ENCODE measurements at places on chromosomes 3 and 15.

GRCh38 chr15:65646486-65646885 is 24.7 kb downstream of the SLC24A1 start:
- no peak for DNase-seq

DNA sequence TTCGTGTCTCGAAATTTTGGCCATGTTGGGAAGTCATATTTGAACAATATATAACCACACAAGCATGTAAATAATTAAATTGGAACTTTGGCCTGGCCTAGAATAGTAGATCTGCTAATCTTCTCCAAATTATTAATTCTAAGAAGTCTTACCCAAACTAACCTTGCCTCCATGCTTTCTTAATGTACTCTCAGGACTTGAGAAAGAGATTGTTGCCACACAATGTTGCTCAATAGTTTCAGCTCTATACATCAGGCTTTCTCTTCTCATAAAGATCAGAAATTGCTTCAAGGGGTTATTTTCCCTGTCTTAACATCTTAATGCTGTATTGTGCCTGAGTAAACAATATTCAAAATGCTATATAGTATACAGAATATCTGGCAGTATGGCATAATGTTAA is 202.7 kb upstream of the LRIG1 start:
- no peak for DNase-seq

GRCh38 chr15:83108266-83109219 is 1.1 kb downstream of the TM6SF1 start:
- DNase-seq: no peak

GRCh38 chr3:40172560-40172959 is 136.9 kb upstream of the EIF1B start:
- no peak for DNase-seq

DNA sequence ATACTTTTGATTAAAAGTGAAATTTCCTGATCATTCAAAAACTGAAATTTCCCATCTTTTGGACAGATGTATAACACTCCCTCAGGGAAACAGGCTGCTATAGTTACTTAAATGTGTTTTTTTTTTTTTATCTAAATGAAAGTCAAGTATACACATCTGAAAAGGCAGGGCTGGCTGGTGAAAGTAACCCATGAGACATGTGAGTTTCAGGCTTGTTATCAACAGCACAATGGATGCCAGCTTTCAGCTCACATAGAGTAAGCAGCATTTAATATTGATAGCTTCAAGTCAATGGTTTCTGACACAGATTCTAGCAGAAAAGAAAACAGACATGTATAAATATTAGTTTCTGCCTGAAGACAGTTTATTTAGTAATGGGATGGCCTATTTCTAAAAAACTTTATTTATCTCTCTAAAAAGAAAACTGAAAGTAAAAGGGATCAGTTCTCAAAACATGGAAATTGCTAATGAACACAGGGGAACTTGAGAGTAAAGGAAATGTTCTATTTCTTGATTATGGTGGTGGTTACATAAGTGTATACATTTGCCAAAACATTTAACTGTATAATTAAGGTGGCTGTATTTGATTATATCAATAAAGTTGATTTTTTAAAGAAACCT is 89.7 kb upstream of the CMC1 start:
- DNase-seq: no peak

GRCh38 chr15:28899061-28899738 is 13.4 kb downstream of the APBA2 start:
- no peak for DNase-seq

GRCh38 chr3:52838561-52839267 is 3.9 kb upstream of the MUSTN1 start:
- no peak for DNase-seq

GRCh38 chr15:52503788-52504496 is 24.7 kb downstream of the MYO5A start:
- no peak for DNase-seq

- DNase-seq: no peak
These were observed 4.6 kb downstream of the OR5H15 start for GRCh38 chr3:98171071-98171470.

GRCh38 chr3:66598168-66598567 is 97.3 kb upstream of the LRIG1 start:
- DNase-seq: no peak

DNA sequence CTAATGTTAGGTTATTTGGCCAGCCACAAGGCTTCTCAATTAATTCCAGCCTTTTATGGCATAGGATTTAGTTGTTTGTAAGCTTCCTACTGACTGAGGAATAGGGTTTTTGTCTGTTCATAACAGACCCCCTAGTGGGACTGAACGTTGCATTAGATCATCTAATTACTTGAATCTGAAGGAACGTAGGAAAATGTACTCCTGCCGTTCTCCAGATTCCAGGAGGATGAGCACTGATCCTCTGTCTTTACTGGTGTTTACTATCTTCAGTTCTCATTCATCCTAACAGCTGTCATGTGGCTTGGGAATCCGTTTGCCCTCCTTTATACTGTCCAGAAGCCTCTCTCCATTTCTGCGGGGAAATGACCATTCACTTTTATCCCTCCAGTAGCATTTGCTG is 52.7 kb downstream of the RAD54L2 start:
- DNase-seq: no peak

DNA sequence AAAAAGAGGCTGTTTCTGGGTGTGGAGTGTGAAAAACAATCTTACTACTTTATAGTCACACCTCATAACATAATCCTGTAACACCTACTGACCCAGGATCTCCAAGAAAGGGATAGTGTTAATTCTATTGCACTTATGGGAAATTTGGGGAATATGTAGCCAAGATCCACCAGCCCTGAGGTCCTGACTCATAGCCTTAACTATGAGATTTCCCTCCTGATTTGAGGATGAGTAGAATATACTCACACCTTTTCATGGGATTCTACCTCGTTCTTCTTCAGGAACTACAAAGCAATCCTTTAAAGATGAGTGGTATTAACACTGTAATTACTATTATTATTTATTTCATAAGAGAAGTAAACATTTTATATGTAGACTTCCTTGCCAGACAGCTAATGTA is 315.2 kb downstream of the MECOM start:
- DNase-seq: no peak

GRCh38 chr3:5754602-5755001 is 567.1 kb downstream of the EDEM1 start:
- no peak for DNase-seq

GRCh38 chr15:68348606-68349005 is 71.1 kb downstream of the FEM1B start:
- no peak for DNase-seq

GRCh38 chr15:51841406-51842040 is 12.1 kb downstream of the TMOD3 start:
- no peak for DNase-seq

- DNase-seq: peak; percentile 6
These were observed 170.9 kb downstream of the EPHB1 start for GRCh38 chr3:134965865-134966481.

DNA sequence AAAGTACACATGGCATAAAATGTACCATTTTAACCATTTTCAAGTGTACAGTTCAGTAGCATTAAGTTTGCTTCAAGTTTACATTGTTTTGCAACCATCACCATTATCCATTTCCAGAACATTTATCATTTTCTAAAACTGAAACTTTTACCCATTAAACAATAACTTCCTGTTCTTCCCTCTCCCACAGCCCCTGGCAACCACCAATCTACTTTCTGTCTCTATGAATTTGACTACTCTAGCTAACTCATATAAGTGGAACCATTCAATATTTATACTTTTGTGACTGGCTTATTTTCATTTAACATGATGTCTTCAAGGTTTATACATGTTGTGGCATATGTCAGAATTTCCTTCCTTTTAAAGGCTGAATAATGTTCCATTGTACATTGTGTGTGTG is 19.9 kb downstream of the TMEM62 start:
- DNase-seq: no peak

GRCh38 chr3:179865861-179866505 is 170.8 kb downstream of the PEX5L start:
- DNase-seq: no peak

GRCh38 chr3:197801891-197802778 is 11.1 kb downstream of the LRCH3 start:
- no peak for DNase-seq

- DNase-seq: no peak
These were observed 171.0 kb downstream of the FNDC3B start for GRCh38 chr3:172210355-172210754.

- DNase-seq: no peak
These were observed 19.9 kb downstream of the NR2C2 start for GRCh38 chr3:14967285-14967684.

GRCh38 chr3:159904911-159905310 is 83.7 kb upstream of the IL12A start:
- no peak for DNase-seq

DNA sequence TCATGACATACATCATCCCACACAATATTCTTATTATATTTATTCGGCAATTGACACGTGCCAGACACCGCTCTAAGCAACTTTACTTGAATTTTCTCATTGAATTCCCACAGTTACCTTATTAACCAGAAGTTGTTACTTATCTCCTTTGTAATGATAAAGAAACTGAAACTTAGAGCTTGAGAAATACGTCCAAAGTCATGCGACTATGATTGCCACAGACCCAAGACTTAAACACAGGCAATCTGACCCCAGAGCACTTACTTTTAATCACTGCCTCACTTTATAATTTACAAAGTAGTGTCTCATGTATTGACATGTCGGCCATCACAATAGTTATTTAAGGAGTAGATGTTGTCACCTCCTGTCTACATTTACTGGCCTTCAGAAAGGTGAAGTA is 64.7 kb downstream of the ATP13A4 start:
- no peak for DNase-seq

GRCh38 chr3:55978953-55979352 is 489.3 kb downstream of the ERC2 start:
- DNase-seq: no peak

- no peak for DNase-seq
These were observed 23.4 kb downstream of the RFTN1 start for GRCh38 chr3:16490062-16490619.

DNA sequence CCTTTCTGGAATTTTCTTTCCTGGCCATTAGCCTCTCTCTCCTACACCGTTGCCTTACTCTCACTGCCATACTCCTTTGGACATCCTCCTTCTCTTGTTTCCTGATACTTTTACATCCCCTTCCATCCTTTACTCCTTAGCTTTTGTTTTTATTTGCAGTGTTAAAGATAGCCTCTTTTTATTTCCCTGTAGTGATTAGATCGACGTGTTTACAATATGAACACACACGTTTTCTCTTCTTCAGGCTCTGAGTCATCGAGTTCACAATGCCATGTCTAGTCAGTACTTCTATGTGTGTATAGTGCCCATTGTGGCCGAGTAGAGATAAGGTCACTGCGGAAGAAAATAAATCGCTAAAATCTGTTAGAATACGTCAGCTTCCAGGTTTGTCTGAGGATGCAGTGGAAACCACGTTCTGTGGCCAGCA is 208.5 kb downstream of the LPP start:
- DNase-seq: no peak

DNA sequence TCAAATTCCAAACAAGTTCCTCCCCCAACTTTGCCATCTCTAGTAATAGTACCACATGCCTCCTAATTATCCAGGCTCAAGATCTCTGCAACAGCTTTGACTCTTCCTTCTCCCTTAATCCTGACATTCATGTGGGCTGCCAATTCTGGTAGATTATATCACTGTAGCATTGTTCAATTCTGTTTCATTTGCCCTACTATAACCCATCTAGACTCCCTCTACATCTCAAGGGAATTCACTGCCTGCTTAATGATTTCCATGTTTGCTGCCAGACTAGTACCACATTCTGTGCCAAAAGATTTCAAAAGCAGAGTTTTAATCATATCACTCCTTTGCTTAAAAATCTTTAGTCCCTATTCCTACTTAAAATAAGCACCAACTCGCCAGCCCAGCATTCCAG is 34.6 kb upstream of the PPIB start:
- DNase-seq: no peak

GRCh38 chr3:87674397-87675161 is 384.2 kb downstream of the CGGBP1 start:
- DNase-seq: no peak

DNA sequence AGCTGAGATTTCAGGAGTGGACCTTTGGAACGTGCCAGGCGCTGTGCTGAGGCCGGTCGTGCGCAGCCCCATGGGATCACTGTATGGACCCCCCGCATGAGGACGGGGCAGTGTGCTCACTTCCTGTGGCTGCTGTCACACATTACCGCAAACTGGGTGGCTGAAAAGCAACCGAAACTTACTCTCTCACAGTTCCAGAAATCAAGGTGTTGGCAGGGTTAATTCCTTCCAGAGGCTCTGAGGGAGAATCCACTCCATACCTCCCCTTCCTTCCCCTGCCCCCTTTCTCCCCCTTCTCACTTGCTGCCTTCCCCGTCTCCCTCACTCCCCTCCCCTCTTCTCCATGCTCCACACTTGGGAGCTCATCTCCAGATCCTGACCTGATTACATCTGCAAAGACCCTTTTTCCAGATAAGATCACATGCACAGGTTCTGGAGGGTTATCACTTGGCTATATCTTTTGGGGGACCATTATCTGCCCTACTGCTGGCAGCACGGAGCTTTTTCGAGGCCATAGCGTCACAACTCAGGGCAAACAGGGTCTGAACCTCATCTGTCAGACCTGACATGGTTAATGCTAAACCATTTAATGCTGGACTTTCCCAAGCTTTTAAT is 41.2 kb downstream of the KLF13 start:
- DNase-seq: no peak

DNA sequence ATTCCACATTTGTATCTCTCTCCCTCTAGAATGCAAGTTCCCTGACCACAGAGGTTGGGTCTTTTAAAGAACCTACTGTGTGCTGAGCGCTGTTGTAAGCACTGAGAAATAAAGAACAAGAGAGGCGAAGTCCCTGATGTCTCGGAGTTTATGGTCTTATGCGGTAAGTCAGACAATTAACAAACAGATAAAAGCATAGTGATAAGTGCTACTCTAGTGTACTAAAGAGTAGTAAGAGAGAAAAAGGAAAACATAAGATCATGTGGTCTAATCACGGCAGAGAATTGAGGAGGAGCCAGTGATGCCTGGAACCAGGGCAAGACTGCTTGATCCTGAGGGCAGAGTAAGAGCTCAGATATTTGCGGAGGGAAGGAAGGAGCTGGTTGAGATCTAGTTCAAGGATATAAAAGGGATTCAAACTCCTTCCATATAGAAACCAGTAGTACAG is 29.8 kb upstream of the TSC22D2 start:
- no peak for DNase-seq
